ENCODE measurements at places on chromosomes 13 and 19.

GRCh38 chr19:41876847-41877832 is at the start of gene CD79A:
CD79A (plus strand) TSS chr19:41877279; CDS start chr19:41877305, 26 bp downstream.
- DNase-seq: no peak

GRCh38 chr19:54905803-54906511 is at the start of gene NCR1:
NCR1 (plus strand) TSS chr19:54906148; CDS start chr19:54906188, 40 bp downstream.
- DNase-seq: no peak

DNA sequence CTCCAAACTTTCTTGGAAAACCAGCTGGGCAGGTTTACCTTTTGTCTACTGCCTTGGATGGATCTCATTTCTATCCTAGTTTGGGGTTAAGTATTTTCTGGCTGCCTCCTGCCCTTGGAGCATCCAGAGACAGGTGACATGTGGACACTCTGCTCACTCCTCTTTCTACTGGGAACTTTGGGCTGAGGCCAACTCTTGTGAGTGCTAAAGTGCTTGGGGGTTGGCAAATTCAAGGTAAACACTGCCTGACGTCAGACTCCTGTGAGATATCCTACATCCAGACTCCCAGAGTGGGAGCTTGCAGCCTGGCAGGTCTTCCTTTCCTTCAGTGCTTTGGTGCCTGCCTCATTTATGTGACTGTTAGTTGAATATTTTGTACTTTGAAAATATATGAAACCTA is 388.1 kb downstream of the KCNRG start:
- peak; percentile 44 for DNase-seq

DNA sequence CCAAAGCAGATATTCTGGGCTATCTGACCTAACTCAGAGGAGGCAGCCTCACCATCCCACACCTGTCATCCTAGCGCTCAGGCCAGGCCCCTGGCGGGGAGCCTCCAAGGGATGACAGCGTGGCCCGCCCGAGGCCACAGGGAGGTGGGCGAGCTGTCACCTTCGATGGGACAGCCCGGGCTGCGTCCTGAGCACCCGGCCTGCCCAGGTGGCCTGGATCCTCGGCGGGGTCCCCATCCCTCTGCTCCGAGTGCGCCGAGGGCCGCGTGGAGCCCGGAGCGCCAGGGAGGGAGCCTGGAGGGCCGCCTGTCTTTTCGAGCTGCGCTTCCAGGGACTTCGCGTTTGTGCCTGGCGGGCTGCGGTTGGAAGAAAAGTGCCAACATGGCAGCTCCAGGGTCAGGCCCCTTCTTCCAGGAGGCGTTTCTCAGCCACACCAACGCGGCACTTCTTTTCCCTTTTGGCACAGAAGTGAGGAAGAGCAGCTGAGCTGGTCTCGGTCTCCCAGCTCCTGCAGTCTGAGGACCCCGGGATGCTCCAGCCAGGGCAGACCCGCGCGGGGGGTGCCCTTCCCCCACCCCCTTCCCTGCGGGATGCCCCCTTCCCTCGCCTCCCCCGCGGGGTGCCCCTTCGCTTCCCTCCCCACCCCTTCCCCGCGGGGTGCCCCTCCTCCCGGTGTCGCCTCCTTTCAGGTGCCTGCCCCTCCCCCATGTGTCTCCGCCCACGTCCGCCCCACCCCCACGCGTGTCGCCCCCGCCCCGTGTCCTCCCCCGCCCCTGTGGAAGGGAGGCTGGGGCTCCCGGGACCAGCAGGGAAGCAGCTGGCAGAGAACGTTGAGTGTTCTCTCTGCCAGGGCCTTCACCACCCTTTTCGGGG is 42.3 kb downstream of the GJA3 start:
- peak; percentile 42 for DNase-seq

GRCh38 chr13:86324191-86324590 is 525.0 kb upstream of the SLITRK6 start:
- no peak for DNase-seq

DNA sequence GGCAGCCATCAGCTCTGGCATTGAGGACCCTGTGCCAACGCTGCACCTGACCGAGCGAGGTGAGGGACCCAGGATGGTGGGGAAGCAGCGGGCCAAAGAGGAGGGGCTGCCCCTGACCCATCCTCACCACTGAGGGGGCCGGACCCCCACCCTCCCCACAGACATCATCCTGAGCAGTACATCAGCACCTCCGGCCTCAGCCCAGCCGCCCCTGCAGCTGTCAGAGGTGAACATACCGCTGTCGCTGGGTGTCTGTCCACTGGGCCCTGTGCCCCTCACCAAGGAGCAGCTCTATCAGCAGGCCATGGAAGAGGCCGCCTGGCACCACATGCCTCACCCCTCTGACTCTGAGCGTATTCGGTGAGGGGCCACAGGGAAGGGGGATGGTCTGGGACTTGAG is 7.3 kb downstream of the LENG1 start:
- DNase-seq: no peak

DNA sequence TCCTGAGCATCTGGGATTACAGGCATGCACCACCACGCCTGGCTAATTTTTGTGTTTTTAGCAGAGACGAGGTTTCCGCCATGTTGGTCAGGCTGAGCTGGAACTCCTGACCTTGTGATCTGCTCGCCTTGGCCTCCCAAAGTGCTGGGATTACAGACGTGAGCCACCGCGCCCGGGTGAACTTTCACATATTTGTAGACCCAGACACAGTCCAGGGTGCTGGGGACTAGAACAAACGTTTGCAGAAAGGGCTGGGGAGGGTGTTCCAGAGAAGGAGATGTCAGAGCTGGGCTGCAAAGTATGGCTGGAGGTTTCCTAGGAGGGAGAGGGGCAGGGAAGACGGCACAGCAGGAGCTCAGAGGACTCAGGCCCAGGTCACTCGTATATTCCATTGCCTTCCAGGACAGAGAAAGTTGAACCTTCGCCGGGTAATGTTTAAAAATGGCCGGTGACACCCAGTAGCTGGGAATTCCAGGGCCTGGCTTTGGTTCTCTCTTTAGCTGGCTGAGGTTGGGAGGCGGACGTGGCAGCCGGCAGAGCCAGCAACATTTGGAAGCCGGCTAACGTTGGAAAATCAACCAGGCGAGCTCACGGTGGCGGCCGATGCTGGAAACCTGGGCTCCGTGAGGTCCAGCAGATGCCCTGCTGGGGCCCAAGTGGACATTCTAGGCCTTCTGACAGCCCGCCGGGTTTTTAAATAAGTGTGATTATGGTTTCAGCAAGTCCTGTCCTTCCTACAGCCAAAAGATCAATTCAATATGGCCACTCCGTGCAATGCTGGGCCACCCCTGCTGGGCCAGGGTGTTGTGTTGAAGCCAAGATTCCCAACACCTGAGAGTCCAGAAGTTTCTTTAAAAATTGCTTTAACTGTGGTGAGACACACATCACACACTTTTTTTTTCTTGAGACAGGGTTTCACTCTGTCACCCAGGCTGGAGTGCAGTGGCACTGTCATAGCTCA is 41.5 kb downstream of the NFIC start:
- DNase-seq: no peak

- DNase-seq: no peak
These were observed 61.3 kb downstream of the CELF5 start for GRCh38 chr19:3285647-3286176.

DNA sequence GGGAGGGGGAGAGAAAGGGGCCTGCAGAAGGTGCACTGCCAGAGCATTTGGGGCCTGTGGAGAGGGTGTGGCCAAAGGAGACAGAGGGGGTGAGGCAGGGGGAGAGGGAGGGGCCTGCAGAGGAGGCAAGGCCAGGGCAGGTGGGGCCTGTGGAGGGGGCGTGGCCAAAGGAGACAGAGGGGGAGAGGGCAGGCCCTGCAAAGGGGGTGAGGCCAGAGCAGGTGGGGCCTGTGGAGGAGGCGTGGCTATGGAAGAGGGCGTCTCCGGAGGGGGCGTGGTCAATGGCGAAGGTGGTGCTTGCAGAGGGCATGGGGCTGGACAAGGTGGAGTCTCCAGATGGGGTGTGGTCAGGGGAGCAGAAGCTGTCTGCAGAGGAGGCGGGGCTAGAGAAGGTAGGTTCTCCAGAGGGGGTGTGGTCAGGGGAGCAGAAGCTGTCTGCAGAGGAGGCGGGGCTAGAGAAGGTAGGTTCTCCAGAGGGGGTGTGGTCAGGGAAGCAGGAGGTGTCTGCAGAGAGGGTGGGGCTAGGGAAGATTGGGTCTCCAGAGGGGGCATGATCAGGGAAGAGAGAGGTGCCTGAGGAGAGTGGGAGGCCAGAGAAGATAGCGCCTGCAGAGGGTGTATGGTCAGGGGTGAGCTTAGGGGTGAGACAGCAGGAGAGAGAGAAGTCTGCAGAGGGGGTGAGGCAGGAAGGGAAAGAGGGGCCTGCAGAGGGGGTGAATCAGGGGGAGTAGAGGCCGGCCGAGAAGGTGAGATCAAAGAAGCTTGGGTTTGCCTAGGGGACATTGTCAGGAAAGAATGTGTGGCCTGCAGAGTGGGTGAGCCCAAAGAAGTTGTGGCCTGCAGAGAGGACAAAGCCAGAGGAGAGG is 3.4 kb downstream of the PRR36 start:
- DNase-seq: peak; percentile 42

GRCh38 chr13:94952787-94953186 is 240.4 kb upstream of the SOX21 start:
- no peak for DNase-seq

GRCh38 chr13:32179708-32180107 is 135.5 kb downstream of the ZAR1L start:
- no peak for DNase-seq

GRCh38 chr19:41192574-41193429 is at the start of gene CYP2S1:
CYP2S1 (plus strand) TSS chr19:41193219; CDS start chr19:41193265, 46 bp downstream.
- no peak for DNase-seq
